ENCODE measurements at places on chromosomes 6 and 20.

GRCh38 chr6:69378326-69378725 is 418.5 kb downstream of the LMBRD1 start:
- no peak for DNase-seq

- no peak for DNase-seq
Measured at GRCh38 chr6:33686225-33686924, 25.1 kb downstream of the UQCC2 start.

DNA sequence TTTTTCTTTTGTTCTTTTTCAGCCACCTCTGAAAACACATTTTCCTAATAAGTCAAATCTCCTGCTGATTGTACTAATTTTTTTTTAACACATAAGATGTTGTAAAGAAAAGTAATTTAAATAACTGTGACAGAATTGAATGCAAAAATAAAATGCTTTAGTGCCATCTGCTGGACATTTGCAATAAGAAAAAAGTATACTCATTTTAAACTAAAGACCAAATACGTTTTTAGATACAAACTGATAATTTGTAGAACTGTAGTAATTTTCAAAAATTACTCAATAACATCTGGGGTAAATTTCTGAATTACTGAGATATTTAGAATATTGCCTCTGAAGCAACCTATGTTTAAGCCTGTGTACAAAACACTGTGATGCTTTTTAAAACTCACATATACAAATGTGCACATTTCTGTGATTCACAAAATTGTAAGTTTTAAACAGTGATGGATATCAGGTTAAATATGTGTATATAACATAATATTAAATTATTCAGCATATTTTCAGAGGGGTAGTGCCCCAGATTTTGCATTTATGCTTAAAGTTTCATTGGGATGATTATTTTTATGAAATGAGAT is 198.7 kb downstream of the RIMS1 start:
- no peak for DNase-seq

- no peak for DNase-seq
Measured at GRCh38 chr6:118578617-118579016, 30.5 kb downstream of the PLN start.

GRCh38 chr20:53296451-53297153 is 297.0 kb downstream of the ZNF217 start:
- DNase-seq, result no peak

- DNase-seq, result no peak
Measured at GRCh38 chr6:45447005-45447404, 69.3 kb upstream of the SUPT3H start.

GRCh38 chr6:51411496-51412125 is 592.9 kb downstream of the TFAP2B start:
- DNase-seq, result no peak

- no peak for DNase-seq
Measured at GRCh38 chr6:69265090-69265489, 531.7 kb downstream of the LMBRD1 start.

DNA sequence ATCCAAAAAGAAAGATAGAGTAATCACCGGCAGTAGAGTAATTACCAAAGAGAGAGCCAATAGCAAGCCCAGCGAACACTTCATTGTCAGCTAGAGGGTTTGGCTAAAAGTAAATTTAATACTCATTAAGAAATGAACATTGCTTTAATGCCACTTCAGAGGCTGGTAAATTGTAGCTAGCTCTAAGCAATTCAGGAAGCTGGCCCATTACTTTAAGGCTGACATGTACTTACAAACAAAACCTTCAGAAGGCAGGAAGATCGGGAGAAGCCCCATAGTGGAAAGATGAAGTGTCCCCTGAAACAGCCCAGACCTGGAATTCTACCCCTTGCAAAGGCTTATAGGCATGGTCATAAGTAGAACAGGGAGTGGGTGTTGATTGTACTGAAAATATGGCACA is 396.6 kb upstream of the ID4 start:
- no peak for DNase-seq

DNA sequence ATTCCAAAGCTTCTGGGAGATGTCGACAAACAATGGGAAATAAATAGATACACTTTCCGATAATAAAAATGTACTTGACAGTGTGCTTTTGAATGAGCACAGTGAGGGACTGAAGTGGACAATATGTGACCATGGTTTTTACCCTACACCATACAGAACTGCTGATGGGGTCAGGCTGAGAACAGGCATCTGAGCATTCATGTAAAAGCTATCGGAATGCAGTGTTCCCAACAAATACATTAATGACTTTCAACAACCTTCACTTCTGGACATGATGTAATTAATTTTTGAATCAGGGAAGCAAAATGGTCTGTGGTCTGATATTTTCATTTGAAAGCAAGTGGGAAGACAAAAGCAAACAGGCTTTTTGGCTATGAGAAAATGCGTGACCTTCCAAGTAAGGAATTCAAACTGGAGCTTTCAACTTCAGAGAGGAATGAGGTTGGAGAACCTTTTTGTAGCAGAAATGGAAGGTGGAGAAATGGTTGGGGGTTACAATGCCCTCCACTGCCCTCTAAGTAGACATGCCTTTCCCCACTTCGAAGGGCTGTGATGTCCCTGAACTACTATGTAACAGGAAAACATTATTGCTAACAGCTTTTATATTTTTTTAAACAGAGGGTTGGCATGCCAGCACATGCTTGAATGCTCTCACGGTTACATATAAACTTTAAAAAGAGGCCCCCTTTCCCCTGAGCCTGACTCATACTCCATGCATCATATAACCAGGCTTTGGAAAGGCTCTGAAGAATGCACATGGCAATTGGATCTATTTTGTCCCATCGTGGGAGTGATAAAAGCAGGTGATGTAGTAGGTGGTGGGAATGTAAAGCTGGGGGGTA is 203.5 kb upstream of the CITED2 start:
- DNase-seq, result no peak

DNA sequence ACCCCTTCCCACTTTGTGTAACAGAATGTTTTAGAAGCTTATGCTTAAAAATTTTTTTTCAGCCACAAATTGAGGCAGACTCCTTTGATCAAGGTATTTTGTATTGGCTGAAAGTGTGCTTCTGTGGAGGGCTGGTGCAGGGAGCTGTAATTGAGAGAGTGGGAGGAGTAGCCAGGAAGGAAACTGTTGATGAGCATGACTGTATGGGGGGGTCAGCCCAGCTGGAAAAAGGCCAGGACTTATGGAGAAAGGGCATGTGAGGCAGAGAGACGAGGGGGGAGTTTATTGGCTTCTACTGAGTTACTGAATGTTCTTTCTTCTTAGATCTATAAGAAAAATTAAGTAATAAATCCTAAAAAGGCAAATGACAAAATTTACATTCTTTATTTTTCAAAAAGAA is 13.4 kb downstream of the RFPL4B start:
- no peak for DNase-seq

DNA sequence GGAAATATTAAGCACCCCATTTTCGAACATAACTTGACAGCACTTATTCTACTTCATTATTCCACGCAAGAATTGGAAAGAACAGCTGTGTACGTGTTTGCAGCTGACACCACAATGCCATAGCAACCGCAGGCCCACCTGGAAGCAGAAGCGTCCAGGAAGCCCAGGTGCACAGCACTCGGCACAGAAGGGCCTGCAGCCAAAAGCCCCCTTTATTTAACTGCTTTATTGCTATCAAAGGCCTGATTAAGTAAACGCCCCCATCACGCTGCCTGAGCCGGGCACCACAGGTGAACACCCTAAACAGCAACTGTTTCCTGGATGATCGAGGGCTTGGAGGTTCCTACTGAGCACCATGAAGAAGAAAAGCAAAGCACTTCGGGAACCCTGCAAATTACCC is 6.3 kb downstream of the TAF4 start:
- DNase-seq, result no peak

DNA sequence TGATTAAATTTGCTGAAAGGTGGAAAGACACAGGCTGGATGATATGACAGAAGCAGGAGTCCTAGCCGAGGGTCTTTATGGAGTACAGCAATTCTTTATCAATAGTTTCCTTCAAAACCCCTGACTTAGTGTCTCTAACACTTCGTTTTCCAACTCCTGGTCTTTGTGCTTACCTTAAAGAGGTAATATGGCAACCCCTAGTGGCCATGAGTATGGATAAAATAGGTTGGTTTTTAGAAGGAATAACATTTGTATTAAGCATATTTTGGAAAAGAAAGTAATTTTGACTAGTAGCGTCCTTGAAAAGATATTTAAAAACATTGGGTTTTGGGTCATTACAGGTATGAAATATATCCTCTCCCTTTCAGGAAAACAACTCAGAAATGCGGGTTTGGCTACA is 51.9 kb downstream of the VGLL2 start:
- DNase-seq, result no peak

- no peak for DNase-seq
Measured at GRCh38 chr6:167572106-167572505, 247.2 kb downstream of the TTLL2 start.

- DNase-seq, result no peak
Measured at GRCh38 chr6:54970337-54970736, 123.8 kb downstream of the FAM83B start.

DNA sequence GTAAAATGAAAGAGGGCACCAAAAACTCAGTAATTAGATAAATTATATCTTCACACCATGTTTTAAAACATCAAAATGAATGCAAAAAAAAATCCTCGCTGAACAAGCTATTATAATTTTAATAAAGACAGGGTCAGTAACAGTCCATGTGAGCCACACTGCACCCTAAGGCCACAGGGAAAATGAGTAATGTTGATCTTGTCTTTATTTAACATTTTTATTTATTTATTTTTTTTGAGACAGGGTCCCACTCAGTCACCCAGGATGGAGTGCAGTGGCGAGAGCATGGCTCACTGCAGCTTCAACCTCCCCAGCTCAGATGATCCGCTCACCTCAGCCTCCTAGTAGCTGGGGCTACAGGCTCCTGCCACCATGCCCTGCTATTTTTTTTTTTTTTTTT is 8.7 kb upstream of the NFATC2 start:
- DNase-seq, result no peak

DNA sequence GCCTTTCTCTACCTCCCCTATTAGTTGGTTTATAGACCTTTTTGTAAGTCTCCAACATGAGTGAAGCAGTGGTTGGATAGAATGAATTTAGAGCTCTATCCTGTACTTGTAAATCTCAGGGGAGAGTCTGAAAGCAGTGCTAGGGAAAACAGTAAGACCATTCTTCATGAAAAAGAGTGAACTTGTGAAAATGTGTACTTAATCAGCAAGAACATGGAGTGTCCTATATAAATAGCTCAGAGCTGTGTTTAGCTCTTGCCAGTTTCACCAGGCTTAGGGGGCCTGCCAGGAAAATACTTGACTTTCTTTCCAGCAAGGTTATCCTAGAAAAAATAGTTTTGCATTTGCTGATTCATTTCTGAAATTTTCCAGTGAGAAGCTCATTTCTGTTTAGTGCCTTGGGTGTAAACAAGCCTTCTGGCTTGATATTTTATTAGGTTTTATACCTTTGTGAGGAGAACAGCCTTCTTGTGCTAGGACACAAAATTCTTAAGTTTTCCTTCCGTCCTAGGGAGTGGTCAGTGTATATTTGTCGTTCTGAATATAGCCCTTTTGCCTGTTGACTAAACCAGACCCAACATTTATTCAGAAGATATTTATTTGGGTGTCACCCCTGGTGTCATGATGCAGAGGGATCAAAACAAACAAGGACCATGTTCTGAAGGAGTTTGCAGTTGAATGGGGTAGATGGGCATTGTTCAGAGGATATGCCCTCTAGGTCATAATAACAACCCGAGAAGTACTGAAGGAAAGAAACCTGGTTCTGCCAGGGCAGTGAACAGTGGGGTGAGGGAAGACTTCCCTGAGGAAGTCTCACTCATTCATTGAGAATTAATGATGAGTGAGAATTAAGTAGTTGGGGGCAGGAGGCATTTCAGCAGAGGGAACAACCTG is 7.6 kb downstream of the ARFGEF2 start:
- DNase-seq, result no peak

- peak; percentile 43 for DNase-seq
Measured at GRCh38 chr6:29558439-29559079, 973 bp downstream of the UBD start.

- DNase-seq, result no peak
Measured at GRCh38 chr6:47917202-47917601, 135.4 kb downstream of the OPN5 start.

GRCh38 chr20:12748359-12748994 is 260.3 kb upstream of the SPTLC3 start:
- peak; percentile 23 for DNase-seq

DNA sequence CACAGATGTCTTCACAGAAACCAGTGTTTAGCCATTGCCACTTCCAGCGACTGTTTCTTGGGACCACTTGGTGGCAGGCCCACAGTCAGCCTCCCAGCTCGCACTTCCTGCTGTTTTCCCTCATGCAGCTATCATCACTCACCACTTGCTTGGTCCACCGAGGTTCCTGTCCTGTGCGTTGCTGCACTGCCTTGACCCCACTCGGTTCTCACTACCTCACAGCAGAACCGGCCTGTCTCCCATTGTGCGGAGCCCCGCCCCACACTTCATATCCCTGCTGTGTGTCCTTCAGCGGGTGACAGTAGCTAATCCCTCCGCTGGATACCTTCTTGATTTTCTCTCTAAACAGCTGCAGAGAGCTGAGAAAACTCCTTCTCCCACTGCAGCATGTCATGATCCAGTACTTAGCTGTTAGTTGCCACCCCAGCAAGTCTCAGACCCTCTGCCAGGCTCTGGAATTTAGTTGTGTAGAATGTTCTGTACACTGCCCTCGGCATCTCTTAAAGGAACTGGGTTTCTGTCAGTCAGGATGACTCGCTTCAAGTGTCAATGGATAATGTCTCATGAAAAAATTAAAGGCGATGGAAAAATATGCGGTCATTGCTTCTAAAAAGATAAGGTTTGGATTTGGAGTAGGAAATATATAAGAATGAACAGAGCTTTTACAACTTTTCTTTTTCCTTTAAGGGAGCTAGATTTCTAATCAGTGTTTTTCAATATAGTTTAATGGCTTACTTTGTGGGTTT is 208.0 kb downstream of the FARS2 start:
- DNase-seq, result no peak

- DNase-seq, result no peak
Measured at GRCh38 chr20:53774461-53775203, 181.0 kb upstream of the ZNF217 start.

DNA sequence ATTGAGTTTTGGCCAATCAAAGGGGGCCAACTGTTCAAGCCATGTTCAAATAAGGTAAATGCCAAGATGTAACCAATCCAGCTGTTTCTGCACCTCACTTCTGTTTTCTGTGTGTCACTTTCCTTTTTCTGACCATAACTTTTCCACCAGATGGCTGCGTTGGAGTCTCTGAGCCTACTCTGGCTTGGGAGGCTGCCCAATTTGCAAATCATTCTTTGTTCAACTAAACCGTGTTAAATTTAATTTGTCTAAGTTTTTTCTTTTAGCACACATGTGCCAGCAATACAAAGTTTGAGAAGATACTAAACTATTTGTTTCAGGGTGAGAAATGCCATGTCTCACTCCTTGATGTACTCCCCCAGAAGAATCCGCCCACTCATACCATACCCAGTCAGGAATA is 52.1 kb downstream of the IYD start:
- no peak for DNase-seq

DNA sequence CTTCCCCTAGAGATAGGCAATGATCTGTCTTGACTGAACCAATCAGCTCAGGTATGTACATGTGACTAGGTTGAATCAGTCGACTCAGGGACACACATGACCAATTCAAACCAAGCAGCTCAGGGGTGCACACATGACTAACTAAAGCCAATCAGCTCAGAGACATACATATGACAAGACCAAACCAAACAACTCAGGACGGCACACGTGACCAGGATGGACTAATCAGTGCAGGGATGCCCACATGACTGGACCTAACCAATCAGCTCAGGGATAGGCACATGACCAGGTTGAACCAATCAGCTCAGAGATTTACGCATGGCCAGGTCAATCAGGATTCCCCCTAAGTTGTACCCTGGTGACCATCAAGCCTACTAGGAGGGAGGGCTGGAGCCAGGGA is 310.3 kb downstream of the CDH26 start:
- DNase-seq, result no peak

GRCh38 chr20:34363465-34364222 is 571 bp downstream of the ITCH start:
- peak; percentile 44 for DNase-seq

All from NCI-H146 (cell line).